ENCODE measurements at places on chromosomes 5 and 9.

- no peak for DNase-seq
Observed at GRCh38 chr5:78424665-78425064, 64.2 kb downstream of the SCAMP1 start.

DNA sequence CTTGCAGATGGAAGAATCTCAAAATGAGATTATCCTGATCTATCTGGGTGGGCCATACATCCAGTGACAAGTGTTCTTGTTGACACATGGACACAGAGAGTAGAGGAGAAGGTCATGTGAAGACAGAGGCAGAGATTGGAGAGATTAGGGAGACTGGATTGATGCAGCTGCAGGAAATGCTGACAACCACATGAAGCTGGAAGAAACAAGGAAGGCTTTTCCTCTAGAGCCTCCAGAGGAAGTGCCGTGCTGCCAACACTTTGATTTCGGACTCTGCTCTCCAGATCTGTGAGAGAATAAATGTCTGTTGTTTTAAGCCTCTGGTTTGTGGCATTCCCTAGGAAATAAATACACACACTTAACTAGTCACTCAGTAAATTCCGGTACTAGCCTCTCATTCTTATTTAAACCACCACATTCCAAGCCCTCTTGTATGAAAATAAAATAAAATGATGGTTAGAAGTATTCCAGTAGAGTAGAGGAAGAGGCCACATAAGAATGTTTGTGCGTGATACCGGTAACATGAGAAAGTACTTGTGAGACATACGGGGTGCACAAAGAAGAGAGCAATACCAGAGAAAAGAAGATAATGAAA is 110.9 kb upstream of the DMAC1 start:
- DNase-seq: peak; percentile 26

DNA sequence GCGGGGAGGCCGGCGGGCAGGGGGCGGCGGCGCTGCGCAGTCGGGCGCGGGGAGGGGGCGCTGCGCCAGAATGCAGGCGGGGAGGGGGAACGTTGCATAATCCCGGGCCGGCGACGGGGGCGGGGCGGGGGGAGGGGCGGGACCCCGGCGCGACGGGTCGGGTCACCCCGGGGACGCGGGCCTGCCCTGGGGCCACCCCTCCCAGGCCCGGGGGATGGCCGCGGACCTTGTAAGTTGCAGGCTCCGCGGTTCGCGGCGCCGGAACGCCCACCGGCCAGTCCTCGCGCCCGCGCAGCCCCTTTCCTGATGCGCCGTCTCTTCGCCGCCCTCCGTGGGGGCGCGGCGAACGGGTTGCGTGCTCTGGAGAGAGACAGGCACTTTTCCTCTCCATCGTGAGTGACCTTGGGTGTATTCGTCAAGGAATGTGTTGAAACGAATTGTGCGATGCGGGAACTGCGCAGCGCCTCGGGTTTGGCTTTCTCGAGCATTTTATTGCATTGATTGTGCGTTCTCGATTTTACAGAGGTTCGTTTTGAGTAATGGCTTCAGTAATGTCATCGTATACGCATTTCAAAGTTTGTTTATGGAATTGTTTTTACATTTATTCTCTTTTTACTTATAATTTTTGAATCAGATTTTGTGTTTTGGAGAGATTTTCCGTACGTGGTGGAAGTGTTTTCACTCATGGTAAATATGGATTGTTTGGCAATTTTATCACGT is 802 bp downstream of the SPIN1 start:
- DNase-seq: peak; percentile 30

GRCh38 chr5:144422018-144422727 is 251.5 kb downstream of the KCTD16 start:
- DNase-seq: no peak

DNA sequence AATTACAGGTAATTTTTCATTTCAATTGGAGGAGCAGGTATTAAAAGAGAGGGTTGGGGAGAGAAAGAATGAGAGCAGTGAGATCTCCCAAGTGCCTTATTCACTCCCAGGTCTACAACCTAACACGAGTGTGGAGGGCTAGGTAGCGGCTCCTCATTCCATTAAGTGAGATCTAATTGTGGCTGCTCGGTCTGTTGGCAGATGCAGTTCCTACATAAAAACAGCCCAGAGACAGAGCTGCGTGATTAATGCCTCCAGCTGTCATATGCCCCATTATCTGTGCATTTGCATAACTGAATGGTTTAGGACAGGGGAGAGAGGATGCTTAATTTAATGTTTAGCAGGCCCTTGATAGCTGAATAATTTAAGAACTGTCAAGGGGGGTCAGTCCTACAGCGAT is 100.5 kb downstream of the PSAT1 start:
- DNase-seq: no peak

DNA sequence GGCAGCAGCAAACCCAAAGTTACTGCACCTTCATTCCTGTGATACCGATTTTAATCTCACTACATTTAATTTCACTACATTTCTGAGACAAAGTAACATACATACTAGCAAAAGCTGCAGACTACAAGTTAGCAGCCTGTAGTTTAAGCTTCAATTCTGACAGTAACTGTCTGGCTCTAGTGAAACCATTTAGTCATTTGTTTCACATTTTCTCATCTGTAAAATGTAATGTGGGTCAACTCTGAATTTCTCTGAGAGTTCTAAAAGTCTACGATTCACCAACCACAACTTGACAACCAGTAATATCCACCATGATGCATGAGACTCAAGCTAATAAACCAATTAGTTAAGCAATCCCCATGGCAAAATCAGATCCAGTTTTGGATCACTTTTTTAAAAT is 408.9 kb downstream of the PDE4D start:
- no peak for DNase-seq

- DNase-seq: no peak
Observed at GRCh38 chr5:96209829-96210228, 223.2 kb downstream of the PCSK1 start.

DNA sequence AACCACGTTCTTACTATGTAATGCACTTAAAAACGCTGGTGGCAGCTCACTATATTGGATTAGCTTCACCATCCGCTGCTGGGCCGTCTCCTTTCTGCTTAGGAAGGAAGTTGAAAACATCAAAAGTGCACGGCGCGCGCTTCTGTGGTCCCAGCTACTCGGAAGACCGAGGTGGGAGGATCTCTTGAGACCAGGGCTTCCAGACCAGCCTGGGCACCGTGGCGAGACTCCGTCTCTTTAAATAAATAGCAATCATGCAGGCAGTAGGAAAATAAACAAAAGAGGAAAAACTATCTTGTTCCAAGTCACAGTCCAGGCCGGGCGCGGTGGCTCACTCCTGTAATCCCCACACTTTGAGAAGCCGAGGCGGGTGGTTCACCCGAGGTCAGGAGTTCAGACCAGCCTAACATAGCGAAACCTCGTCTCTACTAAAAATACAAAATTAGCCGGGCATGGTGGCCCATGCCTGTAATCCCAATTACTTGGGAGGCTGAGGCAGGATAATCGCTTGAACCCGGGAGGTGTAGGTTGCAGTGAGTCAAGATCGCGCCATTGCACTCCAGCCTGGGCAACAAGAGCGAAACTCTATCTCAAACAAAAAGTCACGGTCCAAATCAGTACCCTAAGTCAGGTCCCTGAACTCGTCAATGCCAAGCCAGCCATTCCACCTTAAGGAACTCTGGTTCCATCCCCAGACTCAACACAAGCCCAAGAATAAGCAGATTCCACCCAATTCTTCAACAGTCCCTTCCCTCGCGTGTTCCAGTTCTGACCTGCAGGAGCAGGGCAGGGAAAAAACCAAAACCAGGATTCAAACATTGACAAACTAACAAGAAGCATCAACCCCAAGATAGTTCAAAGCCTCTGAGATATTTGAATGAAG is 1.0 kb upstream of the GOLGA1 start:
- peak; percentile 75 for DNase-seq

DNA sequence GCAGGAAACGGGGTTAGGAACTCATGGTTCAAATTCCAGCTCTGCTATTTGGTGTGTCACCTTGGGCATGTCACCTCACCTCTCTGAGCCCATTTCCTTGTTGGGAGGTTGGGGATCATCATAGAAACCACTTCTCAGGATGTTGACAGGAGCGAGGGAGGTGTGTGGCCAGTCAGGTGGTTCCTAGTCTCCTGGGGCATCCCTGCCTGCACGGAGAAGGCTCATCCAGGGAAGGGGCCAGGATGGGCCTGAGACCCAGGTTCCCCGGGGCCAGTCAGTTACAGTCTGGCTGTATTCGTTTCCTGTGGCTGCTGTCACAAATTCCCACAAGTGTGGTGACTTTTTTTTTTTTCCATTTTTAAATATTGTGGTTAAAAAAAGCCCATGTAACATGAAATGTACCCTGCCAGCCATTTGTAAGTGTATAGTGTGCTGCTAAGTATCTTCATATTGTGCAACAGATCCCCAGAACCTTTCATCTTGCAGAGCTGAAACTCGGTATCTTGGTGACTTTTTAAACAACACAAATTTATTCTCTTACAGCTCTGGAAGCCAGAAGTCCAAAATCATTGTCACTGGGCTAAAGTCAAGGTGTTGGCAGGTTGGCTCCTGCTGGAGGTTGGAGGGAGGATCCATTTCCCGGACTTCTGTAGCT is 78.7 kb upstream of the UNC5A start:
- DNase-seq: no peak

GRCh38 chr5:130529511-130530485 is 625.5 kb downstream of the CHSY3 start:
- DNase-seq: no peak

- DNase-seq: no peak
Observed at GRCh38 chr5:169723103-169723831, 86.2 kb downstream of the DOCK2 start.

DNA sequence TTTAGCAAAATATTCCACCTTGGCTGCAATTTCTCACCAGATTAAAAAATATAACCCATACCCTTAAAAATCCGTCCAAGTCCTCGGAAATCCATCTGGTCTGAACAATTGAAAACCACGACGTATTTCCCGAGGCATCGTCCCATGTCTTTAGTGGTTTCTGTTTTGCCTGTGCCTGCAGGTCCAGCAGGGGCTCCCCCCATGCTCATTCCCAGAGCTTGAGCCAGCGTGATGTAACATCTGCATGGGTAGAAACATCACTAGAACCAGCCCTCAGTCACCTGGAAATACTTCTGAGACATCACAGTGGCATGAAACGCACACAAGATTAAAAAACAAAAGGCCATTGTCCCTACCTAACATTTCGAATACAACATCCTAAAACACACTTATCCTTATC is 114.0 kb downstream of the DNAH5 start:
- no peak for DNase-seq

GRCh38 chr5:164671640-164672039 is 1166.2 kb downstream of the MAT2B start:
- DNase-seq: no peak

GRCh38 chr5:88746438-88746882 is 136.5 kb downstream of the MEF2C start:
- DNase-seq: no peak

- no peak for DNase-seq
Observed at GRCh38 chr5:1786621-1787471, 12.8 kb downstream of the MRPL36 start.

DNA sequence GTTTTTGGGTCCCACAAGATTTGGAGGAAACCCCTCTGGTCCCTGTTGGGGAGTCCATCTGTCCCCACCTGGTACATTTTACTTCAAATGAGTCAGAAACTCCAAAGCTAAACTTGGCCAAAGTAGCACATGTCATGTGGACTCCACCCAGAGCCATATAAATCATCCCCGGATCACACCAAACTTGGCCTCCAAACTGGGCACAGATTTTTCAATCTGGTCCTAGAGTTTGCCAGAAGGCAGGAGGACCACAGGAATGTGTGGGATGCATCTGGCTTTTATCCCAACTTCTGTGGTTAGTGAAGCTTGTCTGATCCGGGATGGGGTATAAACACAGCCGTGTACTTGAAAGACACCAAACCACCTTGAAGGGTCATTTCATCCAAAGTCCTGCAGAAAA is 66.3 kb downstream of the MAT2B start:
- no peak for DNase-seq

GRCh38 chr5:95149387-95149786 is 135.5 kb downstream of the MCTP1 start:
- no peak for DNase-seq

DNA sequence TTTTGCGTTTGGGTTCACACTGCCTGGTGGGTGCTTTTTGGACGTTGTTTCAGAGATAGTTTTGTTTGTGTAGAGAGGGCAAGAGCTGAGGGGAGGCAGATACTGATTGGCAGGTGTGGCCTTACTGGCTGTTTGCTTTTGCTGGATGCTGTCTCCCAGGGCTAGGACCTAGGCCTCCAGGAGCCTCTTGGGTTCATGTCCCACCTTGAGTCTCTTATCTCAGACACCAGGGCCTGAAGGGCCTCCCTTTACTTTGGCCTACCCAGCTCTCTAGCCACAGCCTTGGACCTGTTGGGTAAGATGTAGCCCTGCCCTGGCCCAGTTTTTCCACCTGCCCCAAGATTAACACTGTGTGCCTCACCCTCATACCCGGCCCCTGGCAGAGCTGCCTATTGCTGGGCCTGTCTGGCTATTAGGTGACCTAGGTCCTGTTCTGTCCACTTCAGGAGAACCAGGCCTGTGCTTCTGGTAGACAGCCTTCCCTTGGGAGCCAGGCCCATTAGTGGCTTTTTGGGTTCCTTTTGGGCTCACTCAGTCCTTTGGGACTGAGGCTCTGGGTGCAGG is 13.4 kb downstream of the PTPA start:
- no peak for DNase-seq

GRCh38 chr5:148939676-148940075 is 113.3 kb downstream of the ADRB2 start:
- no peak for DNase-seq

DNA sequence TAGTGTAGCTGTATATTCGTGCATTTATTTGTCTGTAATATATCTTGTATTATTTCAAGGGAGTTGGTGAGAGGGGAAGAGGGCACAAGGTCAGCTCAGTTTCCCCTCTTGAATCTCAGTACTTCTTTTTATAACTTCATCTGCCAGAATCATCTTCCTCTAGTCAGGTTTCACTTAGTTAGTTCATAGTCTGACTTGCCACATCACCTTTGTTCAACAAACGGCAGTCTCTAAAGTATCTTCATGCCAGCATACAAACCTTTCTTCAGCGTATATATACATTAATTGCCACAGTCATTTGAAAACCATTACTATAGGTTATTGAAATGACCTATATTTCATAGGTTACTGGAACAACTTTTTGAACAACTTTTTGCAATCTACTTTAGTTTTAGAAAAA is 1.6 kb downstream of the ECM2 start:
- DNase-seq: no peak

GRCh38 chr5:168195110-168195509 is 96.3 kb upstream of the WWC1 start:
- no peak for DNase-seq

DNA sequence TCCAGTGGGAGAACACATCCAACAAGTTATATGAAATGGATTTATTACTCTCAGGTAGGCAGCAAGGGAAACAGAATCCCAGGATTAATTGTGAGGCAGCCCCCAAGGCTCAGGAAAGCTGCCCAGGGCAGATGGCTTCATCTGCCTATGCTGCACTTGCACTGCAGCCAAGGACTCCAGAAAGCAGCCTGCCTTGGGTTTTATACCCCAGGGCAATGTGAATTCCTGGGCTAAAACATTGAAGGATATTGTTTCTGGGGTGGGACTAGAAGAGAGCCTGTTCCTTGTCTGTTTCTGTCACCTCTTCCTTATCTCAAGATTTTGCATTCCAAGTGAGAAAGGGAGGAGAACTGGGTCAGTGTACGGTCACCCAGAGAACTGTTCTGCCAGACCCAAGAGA is 8.8 kb upstream of the CCL27 start:
- no peak for DNase-seq

- DNase-seq: peak; percentile 19
Observed at GRCh38 chr5:132853790-132854189, 12.5 kb downstream of the GDF9 start.

GRCh38 chr5:10735569-10736276 is 25.3 kb downstream of the DAP start:
- DNase-seq: no peak

- no peak for DNase-seq
Observed at GRCh38 chr9:101738566-101739183, at the start of gene GRIN3A. GRIN3A (minus strand) TSS chr9:101738647; CDS start chr9:101737979, 668 bp downstream.
